NCI-H2081 treated with DMSO at 0.1 percent for 48 hours (cell line): ENCODE measurements at places on chromosomes 4 and X.
A peak's percentile ranks its signal among the peaks of the same experiment; 100 is the strongest.

DNA sequence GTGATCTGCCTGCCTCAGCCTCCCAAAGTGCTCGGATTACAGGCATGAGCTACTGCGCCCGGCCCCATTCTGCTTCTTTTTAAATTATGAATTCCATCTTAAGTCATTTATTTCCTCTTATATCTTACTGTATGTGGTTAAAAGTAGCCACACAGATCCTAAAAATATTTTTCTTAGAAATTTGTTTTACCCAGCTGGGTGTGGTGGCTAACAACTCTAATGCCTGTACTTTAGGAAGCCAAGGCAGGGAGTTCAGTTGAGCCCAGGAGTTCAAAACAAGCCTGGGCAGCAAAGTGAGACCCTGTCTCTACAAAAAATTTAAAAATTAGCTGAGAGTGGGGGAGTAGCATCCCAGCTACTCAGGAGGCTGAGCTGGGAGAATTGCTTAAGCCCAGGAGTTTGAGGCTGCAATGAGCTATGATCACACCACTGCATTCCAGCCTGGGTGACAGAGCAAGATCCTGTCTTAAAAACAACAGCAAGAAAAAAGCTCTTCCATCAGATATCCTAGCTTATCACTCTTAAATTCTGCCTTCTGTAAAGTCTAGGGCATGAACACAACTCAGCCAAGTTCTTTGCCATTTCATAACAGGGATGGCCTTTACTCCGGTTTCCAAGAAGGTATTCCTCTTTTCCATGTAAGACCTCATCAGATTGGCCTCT lies 15.1 kb upstream of the AFF1 start:
- DNase-seq: no peak

DNA sequence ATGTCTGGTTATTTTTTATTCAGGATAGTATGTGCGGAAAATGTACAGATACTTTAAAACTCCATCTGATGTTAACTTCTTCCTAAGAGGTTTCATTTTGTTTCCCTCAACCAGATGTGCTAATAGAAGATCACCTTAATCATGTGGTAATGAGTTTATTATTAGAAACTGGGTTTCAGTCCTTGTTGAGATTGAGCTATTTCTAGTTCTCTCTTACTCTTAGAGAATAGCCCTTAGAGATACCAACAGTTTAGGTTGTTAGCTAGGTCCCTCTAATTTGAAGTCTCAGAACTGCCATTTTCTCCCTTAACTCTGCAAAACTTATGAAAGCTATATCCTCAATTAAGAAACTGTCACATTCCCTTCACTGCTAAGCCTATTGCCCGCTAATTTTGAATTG lies 13.0 kb downstream of the FAM47A start:
- DNase-seq: no peak

DNA sequence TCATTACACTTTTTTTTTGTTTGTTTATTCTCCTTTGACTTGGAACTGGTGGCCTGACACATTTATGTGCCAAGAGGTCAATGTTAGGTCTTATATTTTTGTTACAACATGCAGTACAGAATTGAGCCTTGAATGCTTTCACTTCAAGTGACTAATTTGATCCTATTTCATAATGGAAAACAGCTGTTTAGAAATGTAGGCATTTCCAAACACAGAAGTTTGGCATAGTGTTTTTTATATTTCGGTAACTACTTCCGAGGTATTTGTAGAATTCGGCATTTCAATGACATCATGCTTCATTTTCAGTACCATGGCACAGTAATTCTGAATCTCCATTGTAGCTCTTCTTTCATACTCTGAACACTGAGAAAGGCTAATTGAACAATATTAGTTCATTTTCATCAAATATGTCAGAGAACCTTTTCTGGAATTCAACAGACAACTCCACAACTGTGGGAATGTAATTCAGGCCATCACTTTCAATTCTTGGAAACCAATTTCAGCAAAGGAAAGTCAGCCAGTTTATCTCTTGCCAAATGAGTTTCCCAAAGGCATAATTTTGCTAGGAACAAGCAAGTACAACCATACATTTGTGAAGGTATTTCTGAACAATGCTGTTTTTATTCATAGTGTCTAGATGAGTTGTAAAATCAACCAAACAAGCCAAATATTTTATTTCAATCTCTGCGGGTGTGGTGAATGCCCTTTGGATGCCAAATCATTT lies 11.4 kb downstream of the FAM120C start:
- no peak for DNase-seq

- no peak for DNase-seq
Measured at GRCh38 chr4:87103691-87104187, 116.7 kb downstream of the KLHL8 start.

GRCh38 chr4:86593688-86594558 lies at the start of gene PTPN13:
PTPN13 (plus strand) TSS chr4:86594315; CDS start chr4:86635257, 40,942 bp downstream.
- peak; percentile 76 for DNase-seq

DNA sequence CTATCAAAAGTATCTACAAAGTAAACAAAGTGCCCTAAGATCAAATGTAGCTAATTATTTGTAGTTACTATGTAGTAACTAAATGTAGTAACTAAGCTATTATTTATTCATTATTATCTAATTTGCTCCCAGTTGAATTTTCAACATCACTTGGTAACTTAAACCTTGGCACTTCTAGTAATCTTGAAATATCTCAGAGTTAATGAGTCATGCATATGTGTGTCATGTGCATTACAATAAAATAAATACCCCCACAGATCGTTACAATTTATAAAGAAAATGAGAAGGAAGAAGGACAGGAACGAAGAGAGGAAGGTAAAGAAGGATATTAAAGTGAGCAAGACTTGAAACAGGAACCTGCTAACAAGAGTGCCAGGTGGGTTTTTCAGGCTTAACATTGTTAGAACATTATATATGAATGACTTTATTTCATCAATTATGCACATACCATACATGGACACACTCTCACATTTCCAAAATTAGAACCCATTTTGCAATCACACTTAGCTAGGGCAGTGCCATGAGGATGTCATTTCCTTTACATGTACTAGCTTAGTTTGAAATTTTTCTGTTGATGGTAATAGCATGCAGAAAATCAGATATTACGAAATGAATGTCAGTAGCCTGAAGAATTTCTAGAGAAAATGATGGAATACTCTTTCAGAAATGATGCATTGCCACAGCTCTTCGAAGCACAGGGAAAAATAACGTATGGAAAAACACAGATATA lies 1670.4 kb upstream of the AGA start:
- DNase-seq: no peak

GRCh38 chr4:173466101-173466500 lies 63.9 kb downstream of the HAND2 start:
- DNase-seq: no peak
